8988T (cell line): ENCODE measurements at places on chromosomes 6 and 20.

DNA sequence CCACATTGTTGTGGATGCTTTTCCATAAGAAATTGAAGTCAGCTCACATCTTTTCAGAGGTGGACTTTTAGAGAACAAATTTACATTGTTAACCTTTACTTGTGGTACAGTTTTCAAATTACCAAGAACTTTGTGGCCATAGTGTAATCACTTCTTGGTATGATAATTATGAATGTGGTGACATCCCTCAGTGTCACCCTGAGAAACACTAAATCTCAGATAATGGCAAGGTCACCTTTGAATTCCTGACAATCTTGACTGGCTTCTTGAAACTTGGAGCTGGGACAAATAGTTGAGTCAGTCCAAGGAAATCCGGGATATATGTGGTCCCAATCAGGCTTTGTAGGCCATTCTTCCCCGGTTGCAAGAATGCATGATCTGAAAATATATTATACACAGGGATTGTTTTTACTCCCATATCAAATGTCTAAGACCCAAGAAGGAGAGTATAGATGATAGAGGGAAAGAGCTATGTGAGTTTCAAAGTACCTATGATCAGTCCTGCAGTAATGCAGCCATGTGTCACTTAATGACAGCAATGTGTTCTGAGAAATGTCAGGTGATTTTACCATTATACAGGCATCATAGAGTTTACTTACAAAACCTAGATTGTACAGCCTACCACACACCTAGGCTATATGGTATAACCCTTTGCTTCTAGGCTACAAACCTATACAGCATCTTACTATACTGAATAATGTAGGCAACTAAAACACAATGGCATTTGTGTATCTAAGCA lies 120.8 kb upstream of the MTHFD1L start:
- DNase-seq, result no peak

DNA sequence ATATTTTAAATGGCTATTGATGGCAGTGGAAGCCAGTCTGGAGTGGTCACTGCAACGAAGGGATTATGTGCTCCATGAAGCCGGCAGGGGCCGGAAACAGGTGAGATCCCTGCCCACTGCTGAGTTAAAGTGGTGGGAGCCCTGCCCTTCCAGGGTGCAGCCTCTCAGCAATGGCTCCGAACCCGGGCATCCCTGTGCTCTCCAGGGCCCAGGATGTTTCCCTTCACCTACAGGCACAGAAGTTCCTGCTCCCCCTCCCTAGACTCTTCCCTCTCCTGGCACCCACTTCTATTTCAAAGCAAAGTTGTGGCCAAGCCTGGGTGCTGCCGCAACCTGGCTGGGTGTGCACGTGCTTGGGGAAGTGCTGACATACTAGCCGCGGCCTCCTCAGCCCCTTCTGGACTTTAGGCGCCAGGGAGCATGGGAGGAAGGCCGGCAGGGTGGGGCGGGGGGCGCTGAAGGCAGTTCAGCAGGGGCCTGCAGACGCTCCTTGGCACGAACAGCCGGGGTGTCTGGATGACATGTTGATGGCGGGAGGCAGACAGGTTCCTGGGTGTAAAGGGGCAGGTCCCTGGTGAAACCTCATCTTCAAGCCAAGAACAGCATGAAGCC lies 452.3 kb downstream of the HTR1B start:
- DNase-seq, result no peak

DNA sequence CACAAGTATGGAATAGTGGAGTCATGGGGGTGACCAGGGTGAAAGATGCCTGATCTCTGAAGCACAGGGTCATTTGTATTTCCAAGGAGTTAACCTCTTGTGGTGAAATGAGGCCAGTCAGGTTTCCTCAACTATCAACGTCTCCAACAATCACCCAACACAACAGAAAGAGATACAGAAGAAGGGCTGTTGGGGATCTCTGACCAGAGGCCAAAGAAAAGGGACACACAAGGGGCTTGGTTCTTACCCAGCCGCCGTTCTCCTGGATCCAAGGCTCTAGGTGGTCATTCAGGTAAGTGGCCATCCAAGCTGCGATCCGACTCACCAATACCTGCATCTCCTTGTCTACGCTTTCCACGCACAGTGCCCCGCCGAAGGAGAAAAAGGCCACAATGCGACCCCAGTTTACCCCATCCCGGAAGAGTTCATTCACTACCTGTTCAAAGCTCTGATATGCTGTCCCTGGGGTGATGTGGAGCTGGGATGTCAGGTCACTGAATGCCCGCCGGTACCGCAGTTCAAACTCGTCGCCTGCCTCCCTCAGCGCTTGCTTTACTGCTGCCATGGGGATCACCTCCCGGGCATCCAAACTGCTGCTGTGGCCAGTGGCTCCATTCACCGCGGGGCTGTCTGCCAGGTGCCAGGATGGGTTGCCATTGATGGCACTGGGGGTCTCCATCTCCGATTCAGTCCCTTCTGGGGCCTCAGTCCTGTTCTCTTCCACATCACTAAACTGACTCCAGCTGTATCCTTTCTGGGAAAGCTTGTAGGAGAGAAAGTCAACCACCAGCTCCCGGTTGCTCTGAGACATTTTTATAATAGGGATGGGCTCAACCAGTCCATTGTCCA lies 1.0 kb downstream of the BCL2L1 start:
- DNase-seq, result no peak

DNA sequence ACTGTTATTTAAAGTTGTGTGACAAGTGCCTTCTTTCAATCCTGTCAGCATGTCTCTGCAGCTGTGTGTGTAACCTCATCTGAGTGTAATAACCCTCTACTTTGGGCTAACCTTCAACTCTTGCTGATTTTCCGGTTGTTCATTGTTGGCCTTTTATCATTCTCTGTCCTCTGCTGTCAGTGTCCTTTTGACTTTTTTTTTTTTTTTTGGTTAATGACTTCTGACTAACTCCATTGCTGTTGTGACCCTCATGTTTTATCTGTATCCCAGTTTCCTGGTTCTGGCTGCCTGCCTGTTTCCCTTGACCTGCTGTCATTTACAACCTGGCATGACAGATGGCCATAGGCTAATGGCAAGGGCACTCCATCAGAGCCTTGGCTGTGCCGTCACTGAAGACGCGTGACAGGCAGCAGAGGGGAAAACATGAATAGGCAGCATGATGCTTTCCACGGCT lies 145.7 kb upstream of the MAN1A1 start:
- no peak for DNase-seq

- peak; percentile 49 for DNase-seq
Observed at GRCh38 chr20:36154700-36155628, at the start of gene EPB41L1. Gene EPB41L1 (plus strand): TSS chr20:36154740. CDS start chr20:36173778, 19,038 bp downstream.

GRCh38 chr20:33866398-33867100 lies 55.4 kb downstream of the CHMP4B start:
- DNase-seq, result no peak

DNA sequence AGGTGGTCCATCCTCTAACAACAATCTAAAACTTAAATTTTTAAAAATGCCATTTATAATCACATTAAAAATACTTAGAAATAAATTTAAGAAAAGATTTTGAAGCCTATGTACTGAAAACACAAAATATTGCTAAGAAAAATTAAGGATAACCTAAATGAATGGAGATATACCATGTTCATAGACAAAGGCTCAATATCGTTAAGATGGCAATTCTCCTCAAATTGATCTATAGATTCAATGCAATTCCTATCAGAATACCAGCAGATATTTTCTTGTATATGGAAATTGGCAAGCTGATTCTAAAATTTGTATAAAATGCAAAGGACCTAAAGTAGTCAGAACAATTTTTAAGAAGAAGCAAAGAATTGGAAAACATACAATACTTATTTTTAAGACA lies 19.7 kb upstream of the UST start:
- no peak for DNase-seq

- no peak for DNase-seq
Observed at GRCh38 chr6:31074401-31074800, 38.0 kb downstream of the C6orf15 start.

DNA sequence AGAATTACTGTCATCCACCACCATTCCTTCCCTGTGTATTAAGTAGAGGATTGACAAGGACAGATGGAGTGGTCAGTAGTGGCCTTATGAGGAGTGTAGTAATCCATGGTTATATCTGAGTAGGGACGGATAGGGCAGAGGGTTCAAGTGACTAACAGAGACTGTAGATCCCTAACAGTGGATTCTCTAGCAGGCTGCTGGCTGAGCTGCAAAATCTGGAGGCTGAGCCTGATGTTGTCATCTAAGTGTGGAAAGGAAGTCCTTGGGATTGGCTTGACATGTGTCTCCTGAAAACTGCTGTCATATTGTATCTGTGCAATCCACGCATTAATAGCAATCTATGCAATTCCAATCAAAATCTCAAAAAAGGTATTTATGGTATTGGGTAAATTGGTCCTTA lies 94.2 kb downstream of the WASF1 start:
- no peak for DNase-seq

DNA sequence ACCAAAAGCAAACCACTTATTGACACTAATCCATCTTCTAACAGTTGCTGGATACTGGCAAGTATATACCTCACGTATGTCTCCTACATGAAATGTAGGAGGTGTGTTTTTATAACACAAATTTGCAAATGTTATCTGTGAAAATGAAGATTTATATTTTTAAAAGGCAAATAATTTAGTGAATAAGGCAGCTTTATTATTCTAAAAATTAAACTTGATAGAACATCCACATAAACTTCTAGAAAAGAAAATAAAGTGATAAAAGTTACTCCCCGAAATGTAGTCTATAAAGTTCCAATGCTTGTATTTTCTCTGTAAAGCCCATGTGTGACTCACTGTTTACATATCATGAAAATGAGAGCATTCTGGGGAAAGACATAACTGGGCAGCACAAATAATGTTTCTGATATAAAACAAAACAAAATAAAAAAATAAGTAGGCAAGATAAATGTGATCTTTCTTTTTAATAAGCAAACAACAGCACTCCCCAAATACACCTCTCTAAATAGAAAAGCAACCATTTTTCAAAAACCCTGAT lies 84.4 kb downstream of the MAP7 start:
- no peak for DNase-seq

DNA sequence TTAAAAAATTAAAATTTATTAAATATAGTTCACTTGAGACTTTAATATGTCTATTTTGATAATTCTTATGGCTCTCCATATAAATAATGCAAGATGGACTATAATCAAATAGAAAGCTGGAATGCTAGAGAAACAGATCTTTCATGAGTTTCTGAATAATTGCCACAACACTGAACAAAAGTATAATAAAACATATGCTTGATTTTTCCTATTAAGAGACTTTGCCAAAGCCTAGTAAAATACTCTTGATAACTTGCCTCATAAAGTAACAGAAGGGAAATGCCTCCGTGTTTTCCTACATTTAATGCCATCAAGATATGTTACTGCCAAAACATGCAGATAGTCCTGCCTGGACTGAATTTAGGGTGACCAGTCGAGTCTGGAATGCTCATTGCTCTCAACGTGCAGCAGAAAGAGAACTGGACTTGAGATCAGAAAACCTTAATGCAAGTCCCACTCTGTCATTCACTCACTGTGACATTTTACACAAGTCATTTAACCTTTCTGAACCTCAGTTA lies 153.2 kb downstream of the AIG1 start:
- no peak for DNase-seq

GRCh38 chr20:49510562-49511122 lies 28.2 kb upstream of the KCNB1 start:
- DNase-seq, result no peak

GRCh38 chr20:21614980-21615379 lies 90.5 kb upstream of the PAX1 start:
- DNase-seq, result no peak

DNA sequence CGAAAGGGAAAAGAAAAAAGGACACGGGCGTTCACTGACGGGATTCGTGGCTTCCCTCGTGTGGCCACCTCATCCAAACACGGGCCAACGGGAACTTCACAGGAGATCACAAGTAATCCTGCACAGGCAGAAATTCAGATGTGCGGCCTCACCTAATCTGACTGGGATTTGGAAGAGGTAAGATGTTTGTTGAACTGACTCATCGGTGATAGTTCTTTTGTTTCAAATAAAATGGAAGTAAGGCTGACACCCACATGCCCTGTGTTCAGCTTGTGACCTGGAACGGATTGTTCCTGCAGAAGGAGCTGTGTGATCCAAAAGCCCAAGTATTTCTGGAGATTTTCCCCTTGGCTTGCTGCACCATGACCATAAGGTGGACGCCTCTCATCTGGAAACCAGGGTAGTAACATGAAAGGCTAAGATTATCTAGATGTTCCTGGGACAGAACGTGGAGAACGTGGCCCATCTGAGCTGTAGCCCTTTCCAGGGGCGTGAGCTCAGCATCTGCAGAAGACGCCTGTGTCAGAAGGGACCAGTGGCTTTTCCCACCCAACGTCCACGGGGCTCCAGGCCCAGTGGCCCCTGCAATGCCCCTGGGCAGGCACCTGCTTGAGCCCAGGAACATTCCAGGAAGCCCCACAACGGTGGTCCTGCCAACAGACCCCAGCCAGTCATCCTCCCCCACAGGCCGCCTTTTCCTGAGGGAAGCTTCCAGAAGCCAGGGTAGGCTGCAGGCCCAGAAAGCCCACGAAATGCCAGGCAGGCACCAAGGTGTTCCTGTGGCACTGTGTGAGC lies 39.7 kb downstream of the DLL1 start:
- no peak for DNase-seq

DNA sequence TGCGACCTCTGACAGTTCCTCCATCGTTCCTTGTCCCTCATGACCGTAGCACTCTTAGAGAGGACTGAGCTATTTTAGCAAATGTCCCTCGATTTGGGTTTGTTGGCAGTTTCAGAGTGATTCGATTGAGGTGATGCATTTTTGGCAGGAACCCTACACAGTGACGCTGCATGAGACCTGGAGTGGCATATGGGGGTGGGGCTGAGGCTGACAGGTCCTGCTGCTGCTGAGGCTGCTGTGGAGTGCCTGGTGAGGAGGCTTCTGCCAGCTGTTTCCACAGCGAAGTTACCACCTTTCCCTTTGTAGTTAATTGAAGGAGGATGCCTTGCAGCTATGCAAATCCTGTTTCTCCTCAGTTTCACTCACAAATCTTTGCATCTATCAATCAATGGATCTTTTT lies 19.8 kb downstream of the PXDC1 start:
- DNase-seq, result no peak

DNA sequence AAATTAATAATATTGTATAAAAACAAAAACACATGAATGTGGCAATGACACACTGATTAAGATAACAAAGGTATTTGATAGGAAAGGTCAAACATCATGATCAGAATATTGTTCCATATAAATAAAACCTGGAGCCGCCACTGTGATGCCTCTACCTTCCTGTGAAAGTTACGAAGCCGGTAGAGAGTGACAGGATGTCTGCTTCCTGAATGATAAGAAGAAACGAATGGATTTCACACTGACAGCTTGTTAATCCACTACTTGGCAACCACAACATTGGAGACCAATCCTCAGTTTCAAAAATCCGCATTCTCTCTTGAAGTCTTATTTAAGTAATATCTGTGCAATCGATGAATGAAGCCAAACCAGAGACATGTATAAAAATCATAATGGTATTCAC lies 315.1 kb downstream of the HDGFL1 start:
- DNase-seq, result no peak

GRCh38 chr6:118639054-118639964 lies 12.1 kb downstream of the CEP85L start:
- no peak for DNase-seq
